T-helper 2 cell (primary cell): ENCODE measurements at places on chromosomes 1 and 21.

DNA sequence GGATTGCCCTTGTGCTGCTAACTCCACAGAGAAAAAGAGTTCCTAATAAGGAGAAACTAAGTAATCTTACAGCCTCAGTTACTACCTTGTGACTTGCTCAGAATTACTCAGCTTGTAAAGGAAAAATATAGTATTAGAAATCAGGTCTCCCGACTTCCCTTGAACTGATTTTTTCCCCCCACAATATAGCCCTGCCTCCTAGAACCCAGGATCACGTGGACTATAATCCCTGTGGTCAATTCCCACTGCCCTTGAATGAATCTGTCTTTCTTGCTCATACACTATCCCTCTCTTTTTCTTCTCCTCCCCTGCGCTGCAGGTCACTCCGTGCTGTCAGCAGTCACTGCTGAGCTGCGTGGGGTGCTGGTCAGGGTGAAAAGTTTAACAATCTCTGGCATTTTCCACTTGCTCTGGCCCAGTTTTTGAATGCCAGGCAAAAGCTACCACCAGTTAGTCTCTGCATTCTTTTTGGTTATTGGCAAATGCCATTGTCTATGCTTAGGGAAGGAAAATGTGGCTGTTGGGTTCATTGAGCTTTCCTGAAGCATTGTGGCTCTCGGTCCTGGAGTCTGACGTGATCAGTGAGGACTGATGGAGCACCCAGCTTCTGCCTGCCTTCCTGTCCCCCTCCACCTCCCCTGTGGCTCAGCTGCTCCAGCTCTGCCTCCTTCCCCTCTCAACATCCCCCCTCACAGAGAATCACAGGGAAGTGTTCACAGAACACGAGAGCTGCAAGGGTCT, 1.9 kb upstream of the MYOC start:
- DNase-seq = no peak

GRCh38 chr21:44932408-44933181, 7.2 kb upstream of the SLX9 start:
- DNase-seq = peak; percentile 44

DNA sequence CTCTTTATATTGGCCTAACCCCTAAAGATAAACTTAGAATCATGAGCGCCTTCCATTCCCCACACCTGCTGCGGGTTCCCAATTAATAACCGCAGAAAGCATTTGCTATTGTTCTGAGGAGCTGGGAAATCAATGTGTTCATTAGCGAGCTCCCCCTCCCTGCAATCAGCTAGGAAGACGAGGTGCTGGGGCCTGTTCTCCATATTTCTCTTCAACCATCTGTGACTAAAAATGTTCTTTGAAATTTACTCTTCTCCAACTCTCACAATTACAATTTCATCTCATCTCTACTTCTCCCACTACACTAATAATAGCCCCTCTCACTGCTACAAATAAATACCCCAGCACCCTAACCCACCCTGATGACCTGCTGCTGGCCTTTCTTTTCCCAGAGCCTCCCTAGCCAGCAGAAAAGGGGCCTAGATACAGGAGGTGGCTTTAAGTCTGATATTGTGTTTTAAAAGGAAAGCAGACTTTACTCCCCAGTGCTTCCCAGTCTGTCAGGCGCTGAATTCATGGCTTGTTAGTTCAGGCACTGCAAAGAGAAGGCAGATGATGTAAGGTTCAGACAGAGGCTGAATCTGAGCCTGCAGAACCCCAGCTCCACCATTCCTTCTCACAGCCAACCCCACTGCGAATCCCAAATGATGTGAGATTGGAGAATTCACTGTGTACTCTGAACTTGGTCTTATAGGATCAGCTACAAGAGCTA, 477.5 kb upstream of the DAB1 start:
- no peak for DNase-seq

DNA sequence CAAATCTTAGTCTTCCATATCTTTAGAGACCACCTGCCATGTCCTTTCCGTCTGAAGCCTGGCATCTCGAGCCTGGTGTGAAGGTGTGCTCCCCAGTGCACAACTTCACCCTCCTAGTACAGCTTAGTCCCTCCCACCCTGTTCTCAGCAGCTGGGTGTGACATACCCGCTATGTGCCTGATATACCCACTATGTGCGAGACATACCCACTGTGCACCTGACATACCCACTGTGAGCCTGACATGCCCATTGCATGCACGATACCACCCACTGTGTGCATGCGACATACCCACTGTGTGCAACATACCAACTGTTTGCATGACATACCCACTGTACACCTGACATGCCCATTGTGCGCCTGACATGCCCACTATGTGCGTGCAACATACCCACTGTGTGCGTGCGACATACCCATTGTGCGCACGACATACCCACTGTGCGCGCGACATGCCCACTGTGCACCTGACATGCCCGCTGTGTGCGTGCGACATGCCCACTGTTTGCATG, 3.0 kb upstream of the RRP1 start:
- DNase-seq = no peak

DNA sequence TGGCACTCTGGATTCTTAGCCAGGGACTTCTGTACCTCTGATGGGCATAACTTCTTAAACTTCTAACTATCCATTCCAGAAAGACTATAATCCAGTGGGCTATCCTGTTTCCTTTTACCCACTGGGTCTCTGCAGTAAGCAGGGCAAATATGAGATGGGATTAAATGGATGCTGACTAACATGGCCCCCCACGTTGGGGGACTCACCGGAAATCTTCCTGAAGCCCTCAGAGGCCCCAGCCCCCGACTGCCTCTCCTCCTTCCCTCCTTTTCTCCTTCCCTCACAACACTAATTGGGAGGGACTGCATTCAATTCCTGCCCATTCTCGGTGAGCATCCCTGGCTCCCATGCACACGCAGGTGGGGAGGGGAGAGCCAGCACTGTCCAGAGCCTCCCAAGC, 70.1 kb downstream of the SSBP3 start:
- no peak for DNase-seq

DNA sequence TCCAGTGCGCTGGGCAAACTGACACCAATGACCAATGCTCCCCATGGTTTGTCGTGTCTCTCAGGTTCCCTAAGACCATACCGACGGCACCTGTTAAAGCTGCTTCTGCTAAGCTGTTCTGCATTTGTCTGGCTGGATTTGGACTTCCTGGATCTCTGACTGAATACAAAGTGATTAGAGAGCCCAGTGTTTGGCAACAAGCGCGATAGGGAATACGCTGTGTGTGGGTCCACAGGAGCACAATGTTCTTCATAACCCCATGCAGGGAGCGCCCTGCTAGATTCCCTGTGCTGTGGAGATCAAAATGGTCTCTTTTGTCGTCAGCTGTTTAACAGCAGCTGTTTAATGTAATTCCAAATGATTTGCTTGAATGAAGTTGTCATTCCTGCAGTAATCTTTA, 26.0 kb upstream of the ESRRG start:
- no peak for DNase-seq

- no peak for DNase-seq
Observed at GRCh38 chr1:162147760-162148159, 78.3 kb downstream of the NOS1AP start.

GRCh38 chr1:48251323-48251722, 28.8 kb downstream of the SLC5A9 start:
- no peak for DNase-seq

GRCh38 chr21:36489776-36490165, 9.8 kb upstream of the CLDN14 start:
- no peak for DNase-seq
